ENCODE measurements at places on chromosomes 1 and 21.
A peak's percentile ranks its signal among the peaks of the same experiment; 100 is the strongest.

GRCh38 chr1:23423415-23424292, 894 bp downstream of the TCEA3 start:
- H3K27ac ChIP-seq: peak overlapping the region; percentile 38
- H3K4me1 ChIP-seq: peaks cover 19% of the 10 kb centered on the region

DNA sequence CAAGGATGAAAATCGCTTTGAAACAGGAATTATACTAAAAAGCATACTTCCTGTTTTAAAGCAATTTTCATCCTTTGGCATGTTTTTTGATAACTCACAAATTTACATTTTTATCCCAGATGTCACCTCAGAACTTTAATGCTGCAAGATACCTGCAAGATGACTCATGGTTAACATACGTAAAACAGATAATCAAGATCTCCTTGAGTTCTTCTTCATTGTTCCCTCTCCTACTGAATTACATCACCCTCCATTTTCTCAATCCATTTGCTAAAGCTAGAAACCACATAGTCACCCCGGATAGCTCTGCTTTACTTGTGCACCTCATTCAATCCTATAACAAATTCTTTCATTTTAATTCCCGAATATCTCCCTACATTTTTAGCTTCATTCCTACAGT, 1114.2 kb downstream of the PLA2G4A start:
- DNase-seq: no peak
- H3K4me1 ChIP-seq: no peaks in the 10 kb centered on the region
- H3K27me3 ChIP-seq: no peaks in the 10 kb centered on the region
- no peaks in the 10 kb centered on the region for H3K36me3 ChIP-seq

GRCh38 chr1:46437723-46438122, 43.6 kb downstream of the FAAH start:
- H3K4me1 ChIP-seq: peaks cover 4% of the 10 kb centered on the region
- no peaks in the 10 kb centered on the region for H3K27me3 ChIP-seq
- no peak for DNase-seq
- no peak overlapping the region for H3K27ac ChIP-seq
- no peak overlapping the region for H3K4me3 ChIP-seq

DNA sequence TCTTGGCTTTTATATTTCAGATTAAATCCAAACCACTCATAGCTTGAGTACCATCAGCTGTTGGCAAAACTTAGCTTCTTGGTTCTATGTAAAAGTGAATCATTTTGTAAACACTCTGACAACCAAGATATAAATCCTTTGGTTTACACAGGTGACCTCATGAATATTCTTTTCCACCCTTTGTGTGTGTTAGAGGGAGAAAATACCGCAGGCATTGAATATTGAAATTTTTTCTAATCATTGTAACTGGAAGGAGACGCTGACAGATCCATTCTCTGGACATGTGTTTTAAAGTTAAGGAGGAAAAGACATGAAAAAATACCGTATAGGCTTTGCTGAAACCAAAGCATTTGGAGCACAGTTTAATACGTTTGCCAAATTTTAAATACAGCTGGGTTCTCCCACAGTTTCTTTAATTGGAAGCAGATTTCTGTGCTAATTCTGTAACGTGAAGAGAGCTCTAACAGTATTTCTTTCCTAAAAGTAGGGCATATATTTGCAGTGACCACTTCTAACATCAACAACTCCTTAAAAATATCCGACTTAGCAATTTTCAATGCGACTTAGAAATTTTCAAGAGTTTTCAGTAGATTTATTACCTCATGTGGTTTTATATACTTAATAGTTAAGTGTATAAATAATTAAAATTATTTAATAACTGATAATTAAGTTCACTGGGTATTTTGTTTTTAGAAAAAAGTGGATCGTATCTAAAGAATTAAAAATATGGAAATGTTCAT, 388.2 kb downstream of the USP25 start:
- no peak for DNase-seq
- H3K27ac ChIP-seq: no peak overlapping the region
- no peaks in the 10 kb centered on the region for H3K27me3 ChIP-seq
- H3K4me1 ChIP-seq: no peaks in the 10 kb centered on the region
- H3K4me3 ChIP-seq: no peak overlapping the region

- no peaks in the 10 kb centered on the region for H3K27me3 ChIP-seq
- no peaks in the 10 kb centered on the region for H3K4me1 ChIP-seq
- H3K27ac ChIP-seq: no peak overlapping the region
- H3K36me3 ChIP-seq: no peaks in the 10 kb centered on the region
- DNase-seq: no peak
Observed at GRCh38 chr21:44450402-44450801, 4.9 kb upstream of the LRRC3 start.

DNA sequence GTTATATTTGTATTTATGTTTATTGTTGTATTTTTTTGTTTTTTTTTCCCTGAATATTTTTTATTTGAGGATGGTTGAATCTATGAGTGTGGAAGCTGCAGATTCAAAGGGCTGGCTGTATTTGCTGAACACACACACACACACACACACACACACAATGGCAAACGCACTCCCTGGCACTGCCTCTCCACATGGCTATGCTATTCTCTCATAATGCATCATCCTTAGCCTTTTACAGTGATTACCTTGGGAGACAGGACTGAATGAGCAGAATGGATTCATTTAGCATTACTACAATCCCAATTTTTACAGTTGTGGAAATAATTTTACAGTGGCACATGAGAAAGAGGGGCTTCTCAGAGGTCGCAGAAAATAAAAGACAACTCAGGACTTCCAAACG, 390.1 kb downstream of the PCP4 start:
- H3K27me3 ChIP-seq: no peaks in the 10 kb centered on the region
- no peak for DNase-seq
- no peaks in the 10 kb centered on the region for H3K4me1 ChIP-seq
- H3K36me3 ChIP-seq: no peaks in the 10 kb centered on the region
- no peak overlapping the region for H3K4me3 ChIP-seq

DNA sequence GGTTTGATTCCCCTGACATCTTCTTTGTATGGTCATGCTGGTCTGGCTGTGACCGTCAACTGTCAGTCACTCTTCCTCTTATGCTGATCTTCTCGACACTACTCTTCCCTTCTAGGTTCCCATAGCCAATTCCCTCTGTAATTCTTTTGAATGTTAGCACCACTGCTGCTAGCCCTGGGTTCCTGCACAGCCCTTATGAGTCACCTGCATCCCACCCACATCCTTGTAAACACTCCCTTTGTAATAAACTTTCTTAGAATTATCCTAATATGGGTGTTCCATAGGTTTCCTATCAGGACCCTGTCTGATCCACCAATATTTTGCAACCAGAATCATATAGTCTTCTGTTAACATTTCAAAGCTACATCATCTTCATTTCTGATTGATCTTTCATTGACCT, 37.1 kb downstream of the JUN start:
- H3K4me3 ChIP-seq: no peak overlapping the region
- H3K4me1 ChIP-seq: no peaks in the 10 kb centered on the region
- H3K27ac ChIP-seq: no peak overlapping the region
- DNase-seq: no peak
- no peaks in the 10 kb centered on the region for H3K27me3 ChIP-seq

DNA sequence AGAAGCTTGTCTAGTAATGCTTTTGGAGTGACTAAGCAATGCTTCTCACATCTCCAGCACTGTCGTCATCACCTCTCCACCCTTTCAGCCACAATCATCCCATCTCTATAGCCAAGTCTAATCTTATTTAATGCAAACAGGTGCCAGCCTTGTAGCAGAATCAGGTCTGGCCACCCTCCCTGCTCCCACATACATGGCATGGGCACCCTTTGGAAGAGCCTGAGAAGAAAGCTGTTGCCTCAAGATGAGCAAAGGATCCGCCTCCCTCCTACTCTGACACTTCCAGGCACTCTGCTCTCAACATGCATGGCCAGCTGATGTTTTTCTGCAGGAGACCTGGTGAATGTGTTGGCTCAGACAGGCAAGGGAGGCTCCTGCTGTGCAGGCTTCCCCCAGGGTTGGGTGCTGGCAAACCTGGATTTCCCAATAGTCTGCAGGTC, 113.1 kb upstream of the GRIK3 start:
- H3K27ac ChIP-seq: no peak overlapping the region
- H3K4me1 ChIP-seq: no peaks in the 10 kb centered on the region
- no peak for DNase-seq
- H3K27me3 ChIP-seq: no peaks in the 10 kb centered on the region
- no peak overlapping the region for H3K4me3 ChIP-seq

DNA sequence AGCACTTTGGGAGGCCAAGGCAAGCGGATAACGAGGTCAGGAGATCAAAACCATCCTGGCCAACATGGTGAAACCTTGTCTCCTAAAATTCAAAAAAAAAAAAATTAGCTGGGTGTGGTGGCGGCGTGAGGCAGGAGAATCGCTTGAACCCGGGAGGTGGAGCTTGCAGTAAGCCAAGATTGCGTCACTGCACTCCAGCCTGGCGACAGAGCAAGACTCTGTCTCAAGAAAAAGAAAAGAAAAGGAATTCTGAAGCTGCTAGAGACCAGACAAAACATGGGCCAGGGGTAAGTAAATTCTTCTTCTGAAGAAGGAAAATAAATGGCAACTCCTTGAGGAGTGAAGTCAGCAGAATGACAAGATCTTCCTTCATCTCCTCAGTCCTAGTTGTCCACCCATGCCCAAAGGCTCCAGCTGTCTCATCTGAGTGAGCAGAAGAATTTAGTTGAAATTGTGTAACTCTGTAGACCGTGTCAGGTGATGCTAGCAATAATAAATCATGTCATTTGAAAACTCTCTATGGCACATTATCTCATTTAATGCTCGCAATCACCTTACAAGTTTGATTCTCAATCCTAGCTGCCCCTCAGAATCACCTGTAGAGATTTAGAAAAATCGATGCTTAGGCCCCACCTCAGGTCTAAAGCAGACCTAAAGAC, 14.3 kb downstream of the PDZK1 start:
- DNase-seq: no peak
- H3K4me1 ChIP-seq: peaks cover 16% of the 10 kb centered on the region
- H3K4me3 ChIP-seq: no peak overlapping the region
- no peak overlapping the region for H3K27ac ChIP-seq
- no peaks in the 10 kb centered on the region for H3K36me3 ChIP-seq
- no peaks in the 10 kb centered on the region for H3K27me3 ChIP-seq

DNA sequence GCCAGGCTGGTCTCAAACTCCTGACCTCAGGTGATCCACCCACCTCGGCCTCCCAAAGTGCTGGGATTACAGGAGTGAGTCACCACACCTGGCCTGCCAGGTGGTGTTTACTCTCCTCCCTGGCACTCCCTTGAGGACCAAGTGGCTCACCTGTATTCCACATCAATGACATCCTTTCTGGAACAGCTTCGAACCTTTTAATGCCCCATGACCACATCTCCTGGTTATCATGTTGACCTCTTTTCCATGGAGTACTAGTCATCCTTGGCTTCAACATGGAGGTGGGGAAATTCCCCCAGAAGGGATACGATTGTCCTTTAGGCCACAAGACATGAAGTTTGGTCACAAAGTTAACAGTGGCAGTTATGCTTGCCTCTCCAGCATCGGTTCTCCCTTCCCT, 66.9 kb downstream of the CDC7 start:
- no peaks in the 10 kb centered on the region for H3K36me3 ChIP-seq
- DNase-seq: no peak
- H3K4me1 ChIP-seq: peaks cover 7% of the 10 kb centered on the region
- no peaks in the 10 kb centered on the region for H3K27me3 ChIP-seq

GRCh38 chr21:38037416-38037815, 121.2 kb upstream of the KCNJ6 start:
- no peak overlapping the region for H3K27ac ChIP-seq
- H3K4me1 ChIP-seq: no peaks in the 10 kb centered on the region
- H3K27me3 ChIP-seq: no peaks in the 10 kb centered on the region
- DNase-seq: no peak
- no peak overlapping the region for H3K4me3 ChIP-seq

GRCh38 chr1:114901814-114902213, 47.2 kb downstream of the SYCP1 start:
- H3K4me3 ChIP-seq: no peak overlapping the region
- no peak for DNase-seq
- H3K27me3 ChIP-seq: no peaks in the 10 kb centered on the region
- no peaks in the 10 kb centered on the region for H3K4me1 ChIP-seq
- H3K27ac ChIP-seq: no peak overlapping the region
- no peaks in the 10 kb centered on the region for H3K36me3 ChIP-seq

- H3K27ac ChIP-seq: no peak overlapping the region
- H3K36me3 ChIP-seq: no peaks in the 10 kb centered on the region
- DNase-seq: no peak
- H3K4me1 ChIP-seq: no peaks in the 10 kb centered on the region
Observed at GRCh38 chr1:17523321-17524041, 16.0 kb upstream of the ARHGEF10L start.

DNA sequence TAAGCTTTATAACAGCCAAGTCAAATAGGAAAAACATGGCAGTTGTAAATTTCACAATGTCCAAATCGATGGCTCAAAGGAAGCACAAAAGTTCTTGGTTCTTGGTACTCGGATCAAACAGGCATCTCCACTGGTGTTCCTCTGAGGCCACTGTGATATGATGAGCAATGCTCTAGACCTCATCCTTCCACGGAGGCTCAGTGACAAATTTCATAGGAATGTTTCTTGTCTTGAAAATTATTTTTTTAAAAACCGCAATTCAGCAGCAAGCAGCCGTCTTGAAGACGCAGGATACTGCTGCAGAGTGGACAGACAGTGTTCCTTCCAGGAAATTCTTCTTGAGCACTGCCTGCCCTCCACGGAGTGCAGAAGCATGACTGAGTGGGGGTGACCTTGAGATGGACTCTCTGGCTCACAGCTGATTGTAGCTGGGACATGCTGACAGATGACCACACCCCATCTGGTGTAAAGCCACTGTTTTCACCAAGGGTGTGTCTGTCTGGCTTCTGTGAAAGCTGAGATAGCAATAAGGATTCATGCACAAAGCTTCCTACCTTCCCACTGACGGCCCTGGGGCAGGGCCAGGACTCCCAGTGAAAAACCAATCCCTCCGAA, 61.9 kb downstream of the TIAM1 start:
- no peak overlapping the region for H3K4me3 ChIP-seq
- no peaks in the 10 kb centered on the region for H3K27me3 ChIP-seq
- no peak overlapping the region for H3K27ac ChIP-seq
- no peak for DNase-seq
- H3K36me3 ChIP-seq: no peaks in the 10 kb centered on the region

GRCh38 chr21:31490443-31490842, 146.4 kb upstream of the TIAM1 start:
- H3K27ac ChIP-seq: no peak overlapping the region
- no peaks in the 10 kb centered on the region for H3K27me3 ChIP-seq
- H3K36me3 ChIP-seq: no peaks in the 10 kb centered on the region
- no peak for DNase-seq
- H3K4me3 ChIP-seq: no peak overlapping the region

GRCh38 chr21:36976882-36977651, 10.6 kb upstream of the HLCS start:
- H3K4me3 ChIP-seq: no peak overlapping the region
- DNase-seq: no peak
- H3K27me3 ChIP-seq: no peaks in the 10 kb centered on the region
- H3K27ac ChIP-seq: no peak overlapping the region

- H3K27me3 ChIP-seq: no peaks in the 10 kb centered on the region
- H3K36me3 ChIP-seq: peaks cover 4% of the 10 kb centered on the region
- peak overlapping the region; percentile 100 for H3K27ac ChIP-seq
- H3K4me3 ChIP-seq: peak overlapping the region; percentile 99
Observed at GRCh38 chr1:114758256-114758832, 560 bp upstream of the CSDE1 start.
